ENCODE measurements at places on chromosomes 6 and 20. TPM values are rescaled to one million over a fixed set of nuclear protein-coding genes. Genes with fewer than 3 reads are reported as not detected.
A peak's percentile ranks its signal among the peaks of the same experiment; 100 is the strongest.

DNA sequence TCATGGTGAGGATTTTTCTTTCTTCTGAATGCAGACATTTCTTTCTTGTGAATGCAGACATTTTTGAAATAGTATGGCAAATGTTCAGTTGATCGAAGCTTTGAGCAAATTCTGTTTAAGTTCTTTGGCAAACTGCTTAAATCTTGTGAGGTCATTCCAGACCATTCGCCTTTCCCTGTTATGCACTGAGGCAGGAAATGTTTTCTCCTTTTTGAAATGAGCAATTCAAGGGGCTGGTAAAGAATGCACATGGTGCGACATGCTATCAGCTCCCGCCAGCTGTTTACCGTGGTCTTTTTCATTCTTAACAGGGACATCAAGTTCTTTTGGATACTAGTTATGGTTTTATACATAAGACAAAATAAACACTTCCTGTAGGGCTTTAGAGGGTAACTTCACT, 112.0 kb upstream of the CCN2 start:
- peak; percentile 89 for DNase-seq

Gene ARID1B
- polyA plus RNA-seq: 15.4 TPM

Gene GSTA4
- polyA plus RNA-seq: 47.2 TPM

GRCh38 chr20:16553684-16554083, 19.6 kb downstream of the KIF16B start:
- no peak for DNase-seq

GRCh38 chr6:164408868-164409267, 900.5 kb downstream of the C6orf118 start:
- no peak for DNase-seq

Gene OGFR
- 25.9 TPM for polyA plus RNA-seq

Gene BIRC7
- not detected for polyA plus RNA-seq

DNA sequence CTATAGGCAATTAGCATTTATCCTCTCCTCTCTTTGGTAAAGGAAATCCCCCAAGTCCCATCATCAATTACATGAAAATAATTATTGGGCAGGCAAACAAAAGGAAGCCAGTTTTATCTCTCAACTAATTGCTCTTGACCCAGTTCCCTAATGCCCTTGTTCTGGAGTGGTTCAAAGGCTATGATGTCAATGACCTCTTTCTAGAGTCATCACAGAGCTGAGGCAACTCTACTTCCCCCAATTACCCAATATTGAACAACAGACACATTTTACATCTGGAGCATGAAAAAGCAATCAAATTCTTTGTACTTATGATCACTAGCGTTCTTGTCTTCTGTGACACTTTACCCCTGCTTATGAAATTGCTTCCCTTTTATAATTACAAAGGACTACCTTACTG, 43.5 kb downstream of the NT5E start:
- DNase-seq: no peak

DNA sequence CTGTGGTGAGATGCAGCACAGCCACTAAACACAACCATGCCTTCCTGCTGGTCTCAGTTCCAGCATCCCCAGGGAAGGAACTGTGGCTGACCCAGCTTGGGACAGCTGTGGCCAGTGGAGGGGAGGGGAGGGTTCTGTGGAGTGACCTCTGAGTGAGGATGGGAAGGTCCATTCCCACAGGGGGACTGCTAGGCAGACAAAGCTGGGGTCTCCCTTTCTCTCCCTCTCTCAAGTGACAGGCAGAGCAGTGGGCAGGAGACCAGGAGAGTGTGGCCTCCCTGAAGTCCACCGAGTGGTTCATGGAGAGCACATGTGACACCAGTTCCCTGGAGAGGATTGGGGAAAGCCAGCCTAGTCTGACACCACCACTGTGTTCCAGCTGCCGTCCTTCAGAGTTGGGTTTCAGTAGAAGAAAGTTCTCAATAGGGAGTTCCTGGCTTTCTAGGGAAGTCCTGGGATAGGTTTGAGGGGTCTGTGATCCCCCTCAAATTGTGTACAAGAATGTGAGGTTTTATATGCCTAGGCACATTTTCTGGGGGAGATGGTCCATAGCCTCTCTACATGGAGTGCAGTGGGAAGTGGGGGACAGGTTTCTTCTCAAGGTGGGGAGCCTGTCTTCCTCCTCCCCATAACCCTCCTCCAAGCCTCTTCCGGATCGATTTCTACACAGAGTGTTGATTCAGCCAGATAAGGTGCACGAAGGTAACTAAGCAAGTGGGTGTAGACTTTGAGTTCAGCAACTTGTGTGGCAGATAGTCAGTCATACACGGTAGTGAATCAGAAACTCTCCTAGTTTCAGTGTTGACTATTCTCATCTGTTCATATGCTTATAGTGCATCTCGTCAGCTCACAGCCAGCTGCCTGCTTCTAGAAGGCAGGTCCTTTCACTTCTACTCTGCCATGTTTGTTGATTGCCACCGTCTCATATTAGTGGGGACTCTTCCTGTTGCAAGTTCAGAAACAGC, 18.9 kb downstream of the MANBAL start:
- no peak for DNase-seq

DNA sequence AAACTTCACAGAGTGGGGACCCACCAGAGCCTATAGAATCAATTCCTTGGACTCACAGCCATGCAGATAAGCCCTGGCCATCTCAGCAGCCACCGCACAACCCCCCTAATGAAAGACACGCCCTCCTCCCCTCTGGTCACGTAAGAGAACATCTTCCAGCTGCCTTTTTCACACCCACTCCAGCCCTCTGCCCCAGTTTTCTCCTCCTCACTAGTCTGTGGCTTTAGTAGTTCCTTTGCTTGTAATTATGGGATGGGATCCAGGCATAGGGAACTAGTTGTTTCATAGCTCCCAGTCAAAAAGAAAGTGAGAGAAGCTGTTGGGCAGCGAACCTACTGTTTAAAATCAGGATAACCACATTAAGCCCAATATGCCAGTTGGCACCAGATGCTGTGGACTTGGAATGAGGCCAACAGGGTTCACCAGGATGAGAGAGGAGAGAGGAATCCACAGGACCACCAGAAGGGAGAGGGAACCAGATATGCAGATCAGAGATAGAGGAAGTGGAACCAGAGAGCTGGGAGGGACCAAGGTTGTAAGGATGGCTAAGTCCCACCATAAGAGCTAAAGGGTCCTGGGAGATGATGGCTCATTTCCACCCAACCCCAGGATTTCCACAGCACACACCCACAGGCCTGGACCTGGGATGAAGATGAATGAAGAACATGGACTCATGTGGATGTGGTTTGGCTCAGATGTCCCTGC, 9.0 kb upstream of the BTN3A1 start:
- no peak for DNase-seq

Gene SYCP2
- polyA plus RNA-seq: 0.77 TPM
